Left ventricle myocardium superior (tissue), 1 donor: ENCODE measurements at places on chromosomes 16 and 17. TPM values are rescaled to one million over a fixed set of nuclear protein-coding genes. Genes with fewer than 3 reads are reported as not detected.

DNA sequence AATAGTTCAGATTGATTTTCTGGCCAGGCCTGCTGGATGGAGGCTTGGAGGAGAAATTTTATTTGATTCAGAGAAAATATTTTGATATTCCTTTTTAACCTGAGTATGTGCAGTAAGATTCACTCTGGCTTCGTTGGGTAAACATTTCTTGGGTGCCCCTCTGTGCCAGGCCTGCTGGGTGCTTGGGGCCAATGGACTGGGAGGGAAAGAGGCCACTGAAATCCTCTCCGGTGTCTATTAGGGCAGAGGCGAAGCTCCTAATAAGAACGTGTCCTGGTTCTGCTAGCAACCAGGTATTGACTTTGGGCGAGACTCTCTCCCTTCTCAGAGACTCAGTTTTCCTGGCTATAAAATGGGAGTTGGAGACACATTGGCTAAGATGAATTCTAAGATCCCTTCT lies 122.5 kb downstream of the CYLD start:
- DNase-seq = no peak

GRCh38 chr17:57130708-57131461 lies 45.8 kb downstream of the AKAP1 start:
- DNase-seq = peak; percentile 86

LRRC36 gene
- total RNA-seq = not detected

DNA sequence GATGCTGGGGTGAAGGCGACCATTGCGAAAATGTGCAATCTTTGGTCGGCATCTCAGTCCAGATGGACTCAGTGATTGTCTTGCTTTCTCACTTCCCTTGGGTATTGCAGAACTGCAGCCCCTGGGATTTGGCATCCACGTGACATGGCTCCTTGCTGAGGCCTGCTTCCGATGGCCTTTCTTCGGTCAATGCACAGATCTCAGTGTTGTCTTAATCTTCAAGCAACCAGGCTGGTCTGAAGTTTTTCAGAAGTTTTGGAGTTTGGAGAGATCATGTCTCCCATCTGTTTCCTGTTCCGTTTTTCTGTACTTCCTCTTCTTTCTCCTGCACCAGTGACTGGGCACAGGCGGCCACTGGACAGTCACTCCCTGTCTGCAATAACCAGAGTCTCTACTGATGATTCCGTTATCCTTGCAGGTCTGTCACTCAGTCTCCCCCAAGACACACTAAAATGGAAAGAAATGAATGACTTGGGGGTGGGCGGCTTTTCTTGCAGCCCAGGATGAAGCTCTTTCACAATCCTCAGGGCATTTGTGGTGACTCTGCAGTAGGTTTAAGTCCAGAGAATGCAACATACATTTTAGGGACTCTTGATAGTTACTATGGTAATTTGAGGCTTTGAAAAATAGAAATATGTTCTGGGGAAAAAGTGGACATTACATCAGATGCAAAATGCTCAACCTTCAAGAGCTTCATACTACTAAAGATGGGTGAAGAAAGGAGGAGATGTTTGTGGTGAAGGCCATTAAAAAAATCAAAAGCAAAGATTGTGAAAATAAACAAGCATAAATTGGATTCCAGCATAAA lies 106.3 kb upstream of the ZFHX3 start:
- peak; percentile 54 for DNase-seq

DNA sequence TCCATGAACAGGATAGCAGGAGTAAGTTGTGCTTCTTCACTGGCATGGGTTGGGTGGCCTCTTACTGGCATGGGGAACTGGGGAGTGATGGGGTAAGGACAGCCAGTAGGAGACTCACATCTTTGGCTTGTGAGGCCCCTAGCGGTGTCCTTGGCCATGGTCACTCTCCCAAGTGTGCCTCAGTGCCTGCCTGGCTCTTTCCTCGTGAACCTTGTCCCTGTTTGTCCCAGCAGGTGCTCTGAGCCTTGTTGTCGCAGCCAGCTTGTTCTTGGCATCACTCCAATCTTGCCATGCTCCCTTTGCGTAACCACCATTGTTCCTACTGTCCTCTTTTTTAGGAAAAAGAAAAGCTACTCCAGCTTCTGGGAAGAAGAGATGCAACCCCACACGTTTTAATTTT lies 53.6 kb upstream of the SDK2 start:
- DNase-seq = no peak

RCVRN gene
- 0.12 TPM for total RNA-seq

- DNase-seq = peak; percentile 87
Measured at GRCh38 chr17:48544349-48545021, 424 bp downstream of the HOXB2 start.

- no peak for DNase-seq
Measured at GRCh38 chr16:28010671-28011070, 52.8 kb downstream of the GSG1L start.

DNA sequence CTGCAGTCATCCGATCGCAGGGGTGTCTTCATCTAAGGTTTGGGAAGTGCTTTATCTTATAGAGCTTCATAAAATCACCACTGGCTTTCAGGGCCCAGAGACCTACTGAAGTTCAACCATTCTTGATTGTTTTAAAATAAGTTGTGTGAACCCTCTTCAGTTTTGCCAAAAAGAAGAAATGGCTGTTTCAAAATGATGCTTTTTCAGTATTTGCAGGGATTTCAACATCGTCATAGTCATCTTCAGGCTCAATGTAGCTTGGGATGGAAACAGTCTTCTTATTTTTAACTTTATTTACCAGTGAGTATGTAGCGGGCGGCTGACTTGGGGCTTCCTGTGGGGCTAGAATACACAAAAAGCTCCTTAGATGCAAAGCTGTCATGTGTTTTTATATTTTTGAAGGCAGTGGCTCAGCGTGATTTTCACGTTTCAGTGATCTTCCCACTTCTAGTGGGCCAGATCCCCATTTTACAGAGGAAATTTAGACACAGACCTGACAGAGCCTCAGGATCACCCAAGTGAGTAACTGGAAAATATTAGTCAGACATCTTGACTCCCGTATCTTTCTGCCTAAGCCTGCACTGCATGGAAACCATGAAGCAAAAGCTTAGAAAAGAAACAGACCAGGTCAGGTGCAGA lies 19.1 kb upstream of the ZNF594 start:
- no peak for DNase-seq

CHRNE gene
- 0.50 TPM for total RNA-seq

DNA sequence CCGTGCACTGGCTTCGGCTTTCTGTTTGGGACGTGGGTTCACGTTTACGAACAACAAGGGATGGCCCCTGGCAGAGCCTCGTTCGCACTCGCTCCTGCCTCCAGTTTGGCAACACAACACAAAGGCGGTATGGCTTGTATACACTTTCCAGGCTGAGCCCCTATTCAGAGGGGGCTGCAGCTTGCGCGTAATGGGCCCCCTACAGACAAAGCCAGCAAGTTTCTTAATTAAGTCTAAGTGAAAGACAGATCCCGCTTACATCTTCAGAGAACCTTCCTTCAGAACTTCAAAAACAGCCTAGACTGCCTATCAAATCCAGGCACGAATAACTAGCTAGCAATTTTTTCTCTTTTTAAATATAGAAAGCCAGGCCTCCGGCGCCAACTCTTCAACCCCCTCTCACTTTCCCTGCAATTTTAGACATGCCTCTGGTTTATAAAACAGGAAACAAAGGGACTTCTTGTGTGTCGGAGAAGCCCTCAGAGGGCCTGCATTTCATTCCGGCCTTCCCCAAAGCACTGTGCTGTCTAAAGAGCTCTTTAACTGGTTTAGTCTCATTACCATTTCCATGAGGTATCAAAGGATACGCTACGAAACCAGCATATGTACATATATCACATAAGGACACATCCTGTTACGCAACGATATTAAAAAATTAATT lies 244.9 kb downstream of the STX8 start:
- no peak for DNase-seq

KCNG4 gene
- total RNA-seq = not detected

GRCh38 chr17:76994237-76994637 lies 126.0 kb downstream of the MGAT5B start:
- no peak for DNase-seq

DNA sequence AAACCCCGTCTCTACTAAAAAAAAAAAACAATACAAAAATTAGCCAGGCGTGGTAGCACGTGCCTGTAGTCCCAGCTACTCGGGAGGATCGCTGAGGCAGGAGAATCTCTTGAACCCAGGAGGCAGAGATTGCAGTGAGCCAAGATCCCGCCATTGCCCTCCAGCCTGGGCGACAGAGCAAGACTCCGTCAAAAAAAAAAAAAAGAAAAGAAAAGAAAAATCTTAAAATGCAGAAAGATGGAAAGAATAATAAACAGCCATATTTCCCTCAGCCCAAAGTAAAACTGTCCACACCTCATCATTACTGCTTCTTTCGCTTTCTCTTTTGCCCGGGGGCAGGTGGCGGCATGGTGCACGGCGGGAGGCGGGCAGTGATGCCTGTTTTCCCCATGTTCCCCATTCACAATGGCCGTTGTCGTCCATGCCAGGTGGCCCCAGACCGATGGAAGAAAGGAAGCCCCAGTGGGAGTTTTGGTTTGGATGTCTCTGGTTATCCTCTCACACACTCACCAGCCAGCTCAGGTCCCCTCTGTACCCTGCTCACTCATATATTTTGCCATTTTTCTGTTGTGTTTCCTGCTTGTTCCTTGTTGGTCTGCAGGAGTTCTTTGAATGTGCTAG lies 37.0 kb upstream of the PEMT start:
- DNase-seq = no peak

INTS2 gene
- total RNA-seq = 8.4 TPM

GRCh38 chr16:47386201-47386718 lies 74.6 kb downstream of the ITFG1 start:
- no peak for DNase-seq

DNA sequence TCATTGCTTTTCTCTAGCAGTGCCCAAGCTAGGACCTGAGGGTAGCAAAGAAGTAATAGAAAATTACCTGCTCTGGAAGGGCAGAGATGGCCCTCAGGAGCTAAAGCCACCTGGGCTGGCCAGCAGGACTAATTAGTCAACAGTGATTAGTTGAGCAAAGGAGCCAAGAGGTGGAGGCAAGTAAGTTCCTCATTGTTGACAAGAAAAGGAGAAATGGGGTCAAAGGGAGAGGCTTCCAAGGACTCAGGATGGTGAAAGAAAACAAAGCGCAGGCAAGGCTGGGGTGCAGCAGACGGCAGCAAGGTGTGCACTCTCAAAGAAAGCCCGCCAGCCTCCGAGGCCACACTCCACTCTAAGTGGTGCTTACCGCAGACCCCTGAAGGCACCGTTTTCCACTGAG lies 44.6 kb downstream of the CMTM4 start:
- DNase-seq = no peak

- peak; percentile 69 for DNase-seq
Measured at GRCh38 chr16:67842509-67843342, 606 bp downstream of the THAP11 start.

DNA sequence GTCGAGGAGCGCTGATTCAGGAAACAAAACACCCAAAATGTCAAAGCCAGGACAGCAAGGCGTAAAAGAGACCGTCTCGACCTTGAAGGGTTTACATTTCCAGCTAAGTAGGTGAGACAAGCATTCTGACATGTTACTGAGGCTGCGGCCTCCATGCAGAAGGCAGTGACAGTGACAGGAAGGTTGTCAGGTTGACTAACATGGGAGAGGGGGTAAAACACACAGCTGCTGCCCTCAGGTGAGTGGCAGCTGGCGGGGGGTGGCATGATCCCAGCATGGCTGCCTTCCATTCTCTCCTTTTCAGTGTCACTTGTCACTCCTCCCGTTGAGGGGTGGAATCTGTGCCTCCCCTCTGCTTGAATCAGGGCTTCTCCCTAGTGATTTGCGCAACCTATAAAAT lies 31.9 kb upstream of the CRHR1 start:
- DNase-seq = no peak

RAB26 gene
- total RNA-seq = 1.7 TPM
